Fibroblast of skin of back (primary cell): ENCODE measurements at places on chromosomes 1 and 21.

DNA sequence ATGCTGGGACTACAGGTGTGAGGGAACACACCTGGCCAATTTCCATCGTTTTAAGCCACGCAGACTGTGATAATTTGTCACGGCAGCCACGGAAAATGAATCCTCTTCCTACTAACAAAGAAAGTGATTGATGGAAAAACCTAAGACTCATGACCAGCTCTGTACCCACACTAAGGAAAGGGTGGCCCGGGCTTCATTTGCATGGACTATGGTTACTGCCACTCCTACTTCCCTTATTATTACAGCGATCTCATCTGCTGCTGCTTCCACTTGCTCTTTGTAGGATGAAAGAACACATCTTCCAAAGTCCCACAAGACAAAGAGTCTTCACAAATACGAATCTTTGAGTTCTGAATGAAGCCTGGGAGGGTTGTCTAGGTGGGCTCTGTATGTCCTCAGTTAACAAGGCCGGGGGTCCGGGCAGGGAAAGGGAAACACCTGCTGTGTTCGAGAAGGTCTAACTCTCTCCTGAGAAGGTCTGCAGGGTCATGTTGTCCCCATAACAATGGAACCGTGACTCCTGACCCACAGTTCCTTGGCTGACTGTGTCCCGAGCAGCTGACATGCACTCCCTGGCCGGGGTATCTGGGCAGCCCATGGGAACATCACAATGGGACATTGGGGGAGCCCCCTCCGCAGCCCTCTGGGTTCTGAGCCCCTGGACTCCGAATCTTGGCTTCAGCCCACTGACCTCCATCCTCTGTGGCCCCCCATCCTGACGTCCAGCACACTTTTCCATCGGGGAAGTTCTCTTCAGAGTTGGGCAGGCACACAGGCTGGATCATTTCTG is 13.3 kb upstream of the TFF1 start:
- no peak for DNase-seq

GRCh38 chr1:81305997-81306452 is 494.7 kb upstream of the ADGRL2 start:
- DNase-seq = peak; percentile 55

DNA sequence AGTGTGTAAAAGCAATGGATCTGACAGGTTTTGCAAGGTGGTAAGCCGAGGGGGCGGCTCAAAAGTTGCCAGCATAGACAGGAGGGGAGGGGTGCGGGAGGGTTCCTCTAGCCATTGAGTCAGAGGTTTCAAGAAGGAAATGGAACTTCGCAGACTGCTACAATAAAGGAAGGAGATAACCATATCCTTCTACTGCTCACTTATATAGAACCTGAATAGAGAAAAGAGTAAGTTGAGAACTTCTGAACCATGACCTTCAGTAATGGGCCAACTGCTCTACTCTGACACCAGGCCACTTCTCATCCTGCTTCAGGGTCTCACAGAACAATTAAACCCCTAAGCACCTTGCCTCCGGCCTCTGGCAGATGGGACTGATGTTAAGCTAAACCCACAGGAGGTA is 26.3 kb upstream of the BCAR3 start:
- DNase-seq = no peak

GRCh38 chr1:89850844-89851415 is 30.1 kb downstream of the LRRC8D start:
- no peak for DNase-seq

GRCh38 chr1:36963006-36963405 is 71.3 kb downstream of the GRIK3 start:
- DNase-seq = no peak

DNA sequence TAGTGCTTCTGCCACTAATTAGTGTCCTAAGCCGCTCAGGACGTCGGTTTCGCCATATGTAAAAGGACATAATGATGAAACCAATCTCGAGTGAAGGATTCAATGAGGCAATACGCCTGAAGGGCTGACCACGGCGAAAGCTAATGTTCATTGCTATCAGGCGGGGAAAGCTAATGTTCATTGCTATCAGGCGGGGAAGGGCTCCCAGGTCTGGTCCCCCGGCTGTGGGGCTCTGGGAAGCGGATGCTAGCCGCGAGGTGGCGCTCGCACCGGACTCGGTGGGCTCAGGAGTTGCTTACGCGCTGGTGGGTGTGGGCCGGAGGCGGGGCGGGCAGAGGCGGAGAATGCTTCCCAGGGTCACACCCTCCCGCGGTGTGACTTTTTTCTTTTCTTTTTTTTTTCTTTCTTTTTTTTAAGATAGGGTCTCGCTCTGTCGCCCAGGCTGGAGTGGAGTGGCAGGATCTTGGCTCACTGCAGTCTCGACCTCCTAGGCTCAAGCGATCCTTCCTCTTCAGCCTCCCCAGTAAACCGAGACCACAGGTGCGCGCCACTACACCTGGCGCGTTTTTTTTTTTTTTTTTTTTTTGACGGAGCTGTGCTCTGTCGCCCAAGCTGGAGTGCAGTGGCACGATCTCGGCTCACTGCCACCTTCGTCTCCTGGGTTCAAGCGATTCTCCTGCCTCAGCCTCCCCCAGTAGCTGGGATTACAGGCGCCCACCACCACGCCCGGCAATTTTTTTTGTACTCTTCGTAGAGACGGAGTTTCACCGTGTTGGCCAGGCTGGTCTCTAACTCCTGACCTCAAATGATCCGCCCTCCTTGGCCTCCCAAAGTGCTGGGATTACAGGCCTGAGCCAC is 1.1 kb upstream of the PEAR1 start:
- peak; percentile 88 for DNase-seq
